ENCODE measurements at places on chromosomes 1 and 21.
A peak's percentile ranks its signal among the peaks of the same experiment; 100 is the strongest.

DNA sequence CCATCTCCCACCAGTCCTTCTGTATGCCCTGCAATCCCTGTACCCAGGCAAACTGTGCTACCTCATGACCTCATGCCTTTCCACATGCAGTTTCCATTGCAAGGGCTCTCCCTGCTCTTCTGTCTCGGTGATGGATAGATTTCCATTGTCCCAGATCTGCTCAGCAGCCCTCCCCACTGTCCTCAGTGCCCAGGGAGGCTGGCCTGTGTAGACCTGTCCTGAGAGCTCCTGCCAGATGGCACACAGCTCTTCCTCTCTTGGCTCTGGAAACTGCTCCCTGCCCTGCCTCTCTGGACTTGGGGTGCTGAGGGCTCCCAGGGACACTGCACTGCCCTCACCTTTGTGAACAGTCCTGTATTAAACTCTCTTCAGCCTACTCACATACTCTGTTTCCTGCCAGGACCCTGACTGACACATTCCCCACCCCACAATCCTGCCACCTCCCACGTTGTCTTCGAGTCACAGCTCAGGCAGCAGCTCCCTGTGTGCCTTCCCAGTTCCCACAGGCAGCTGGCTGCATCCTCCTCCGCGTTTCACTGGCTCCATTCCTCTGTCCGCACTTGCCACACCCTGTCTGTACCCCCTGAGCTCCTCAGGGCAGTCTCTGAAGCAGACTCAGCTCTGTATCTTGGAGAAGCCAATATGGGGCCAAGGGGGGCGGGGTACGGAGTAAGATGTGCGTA lies 57.0 kb downstream of the SPATA46 start:
- no peak for DNase-seq

DNA sequence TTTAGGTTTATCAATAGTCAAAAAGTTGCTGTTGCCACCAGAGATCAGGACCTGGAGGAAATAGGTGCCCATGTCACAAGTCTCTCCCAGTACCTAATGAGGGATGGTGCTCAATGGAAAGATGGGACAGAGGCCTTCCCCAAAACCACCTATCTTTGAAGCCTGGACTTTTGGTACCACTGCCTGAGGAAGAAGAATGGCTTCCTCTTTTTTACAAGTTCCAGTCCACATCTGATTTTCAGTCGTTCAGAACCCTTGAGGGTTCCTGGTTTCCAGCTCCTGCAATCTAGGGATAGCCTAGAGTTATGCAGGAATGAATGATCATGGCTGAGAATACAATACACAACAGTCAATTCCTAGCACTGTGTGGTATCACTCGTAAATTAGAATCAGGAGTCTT lies 5.7 kb downstream of the CATSPERE start:
- no peak for DNase-seq

- no peak for DNase-seq
Measured at GRCh38 chr1:229666585-229666984, 40.5 kb downstream of the URB2 start.

DNA sequence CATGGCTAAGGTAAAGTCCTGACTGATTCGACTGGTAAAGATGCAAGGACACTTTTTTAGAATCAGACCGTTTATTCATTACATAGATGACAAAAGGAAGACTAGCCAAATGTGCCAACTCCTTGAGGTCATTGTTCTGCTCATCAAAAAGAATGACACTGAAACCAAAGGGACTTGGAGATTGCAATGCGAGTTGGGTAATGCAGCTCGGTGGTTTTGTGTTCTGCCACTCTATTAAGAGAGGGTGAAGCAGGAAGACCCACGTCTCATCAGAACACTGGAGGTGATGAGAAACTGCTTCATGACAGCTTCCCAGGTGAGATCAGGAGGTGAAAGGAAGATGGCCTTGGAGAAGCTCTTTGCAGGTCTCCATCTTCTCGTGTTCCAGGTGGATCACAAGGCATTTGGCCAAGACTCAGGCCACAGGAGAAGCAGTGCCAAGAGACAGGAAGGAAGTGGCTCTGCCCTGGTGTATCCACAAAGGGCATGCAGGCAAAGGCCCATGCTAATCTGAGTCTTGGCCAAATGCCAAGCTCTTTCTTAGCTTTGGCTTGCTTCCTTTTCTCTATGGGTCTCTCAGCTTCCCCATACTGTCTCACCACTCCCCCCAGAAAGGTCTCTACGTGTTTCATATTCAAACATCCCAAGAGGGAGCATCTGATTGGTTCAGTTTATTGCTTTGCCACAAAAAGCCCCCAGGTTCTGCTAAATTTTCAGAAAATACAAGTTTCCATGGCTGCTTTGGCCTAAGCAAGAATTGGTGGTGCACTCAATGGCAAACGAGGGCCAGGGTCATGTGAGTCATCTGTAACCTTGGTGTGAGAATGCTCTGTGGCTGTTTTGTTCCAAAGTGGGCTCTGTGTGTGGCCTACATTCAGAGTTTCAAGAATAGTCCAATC lies 5.7 kb upstream of the CCT8 start:
- no peak for DNase-seq

DNA sequence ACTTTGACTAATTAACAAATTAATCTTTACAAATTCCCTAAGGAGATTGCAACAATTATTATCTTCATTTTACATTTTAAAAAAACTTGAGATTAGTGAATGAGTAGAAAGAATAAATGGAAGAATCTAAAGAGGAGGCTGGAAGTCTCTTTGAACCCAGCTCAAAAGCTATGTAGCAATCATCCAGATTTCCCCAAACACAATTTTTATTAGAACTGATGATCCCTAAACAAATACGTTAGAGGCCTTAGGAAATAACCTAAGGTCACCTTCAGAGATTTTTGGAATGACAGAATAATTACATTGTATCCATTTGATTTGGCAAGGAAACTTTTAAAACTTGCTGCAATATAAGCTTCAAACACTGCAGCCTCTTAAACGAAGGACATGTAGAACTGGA lies 242.4 kb upstream of the LYPLAL1 start:
- DNase-seq = no peak

DNA sequence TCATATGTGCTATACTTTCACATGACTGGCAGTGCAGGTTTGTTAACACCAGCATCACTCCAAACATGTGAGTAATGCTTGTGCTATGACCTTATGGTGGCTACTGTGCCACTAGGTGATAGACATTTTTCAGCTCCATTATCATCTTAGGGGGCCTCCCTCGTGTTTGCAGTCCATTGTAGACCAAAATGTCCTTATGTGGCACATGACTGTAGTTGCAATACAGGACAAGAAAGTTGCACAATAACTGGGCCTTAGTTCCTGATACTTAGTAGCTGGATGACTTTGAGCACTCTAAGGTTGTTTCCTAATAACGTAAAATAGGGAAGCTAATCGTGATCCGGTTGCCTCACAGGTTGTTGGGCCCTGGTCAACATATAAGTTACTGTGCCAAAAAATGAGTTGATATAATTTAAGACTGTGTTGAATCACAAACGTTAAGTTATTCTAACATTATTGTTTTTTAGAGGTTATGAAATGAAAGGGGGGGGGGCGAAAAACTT lies 511 bp upstream of the SNX27 start:
- peak; percentile 93 for DNase-seq

GRCh38 chr1:22525646-22526045 lies 37.6 kb upstream of the EPHA8 start:
- no peak for DNase-seq

- DNase-seq = no peak
Measured at GRCh38 chr1:66539491-66539890, 5.5 kb downstream of the SGIP1 start.

DNA sequence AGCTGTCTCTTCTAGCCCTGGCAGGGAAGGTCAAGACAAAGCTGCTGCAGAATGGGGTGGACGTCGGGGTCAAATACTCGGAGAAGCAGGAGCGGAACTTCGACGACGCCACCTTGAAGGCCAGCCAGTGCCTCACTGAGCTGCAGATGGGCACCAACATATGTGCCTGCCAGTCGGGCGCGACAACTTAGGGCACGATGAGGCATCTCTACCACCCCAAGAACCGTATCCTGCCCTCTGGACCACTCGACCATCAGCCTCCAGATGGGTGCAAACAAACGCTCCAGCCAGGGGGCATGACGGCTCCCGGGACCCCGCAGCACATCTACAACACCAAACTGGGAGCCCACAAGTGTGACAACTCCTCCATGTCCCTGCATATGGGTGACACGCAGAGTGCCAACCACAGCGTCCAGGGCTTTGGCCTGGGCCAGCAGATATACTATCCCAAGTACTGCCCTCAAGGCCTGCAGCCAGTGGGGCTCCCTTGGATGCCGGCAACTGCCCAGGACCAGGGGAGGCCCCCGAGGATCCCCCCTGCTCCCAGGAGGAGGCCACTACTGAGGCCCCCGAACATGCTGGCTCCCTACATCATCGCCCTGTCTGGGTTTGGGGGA lies 42.5 kb upstream of the POGK start:
- DNase-seq = no peak

DNA sequence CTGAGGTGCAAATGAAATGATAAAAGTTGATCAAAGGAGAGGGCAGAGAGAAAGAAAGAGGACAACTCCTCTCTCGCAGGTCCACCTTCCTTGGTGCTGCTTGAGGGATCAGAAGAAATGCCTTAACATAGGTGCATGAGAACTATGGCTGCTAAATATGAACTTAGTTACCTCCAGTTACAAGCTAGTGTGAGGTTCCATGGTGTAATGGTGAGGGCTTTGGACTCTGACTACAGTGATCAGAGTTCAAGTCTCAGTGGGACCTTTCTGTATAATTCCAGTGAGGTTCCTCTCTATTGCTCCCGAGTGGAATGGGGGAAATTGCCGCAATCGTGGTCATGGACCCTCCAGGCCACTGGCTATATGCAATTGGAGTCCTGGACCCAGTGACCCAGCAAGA lies 387.3 kb downstream of the FAM72C start:
- DNase-seq = no peak

GRCh38 chr1:32971156-32971555 lies 6.5 kb upstream of the RNF19B start:
- DNase-seq = no peak

DNA sequence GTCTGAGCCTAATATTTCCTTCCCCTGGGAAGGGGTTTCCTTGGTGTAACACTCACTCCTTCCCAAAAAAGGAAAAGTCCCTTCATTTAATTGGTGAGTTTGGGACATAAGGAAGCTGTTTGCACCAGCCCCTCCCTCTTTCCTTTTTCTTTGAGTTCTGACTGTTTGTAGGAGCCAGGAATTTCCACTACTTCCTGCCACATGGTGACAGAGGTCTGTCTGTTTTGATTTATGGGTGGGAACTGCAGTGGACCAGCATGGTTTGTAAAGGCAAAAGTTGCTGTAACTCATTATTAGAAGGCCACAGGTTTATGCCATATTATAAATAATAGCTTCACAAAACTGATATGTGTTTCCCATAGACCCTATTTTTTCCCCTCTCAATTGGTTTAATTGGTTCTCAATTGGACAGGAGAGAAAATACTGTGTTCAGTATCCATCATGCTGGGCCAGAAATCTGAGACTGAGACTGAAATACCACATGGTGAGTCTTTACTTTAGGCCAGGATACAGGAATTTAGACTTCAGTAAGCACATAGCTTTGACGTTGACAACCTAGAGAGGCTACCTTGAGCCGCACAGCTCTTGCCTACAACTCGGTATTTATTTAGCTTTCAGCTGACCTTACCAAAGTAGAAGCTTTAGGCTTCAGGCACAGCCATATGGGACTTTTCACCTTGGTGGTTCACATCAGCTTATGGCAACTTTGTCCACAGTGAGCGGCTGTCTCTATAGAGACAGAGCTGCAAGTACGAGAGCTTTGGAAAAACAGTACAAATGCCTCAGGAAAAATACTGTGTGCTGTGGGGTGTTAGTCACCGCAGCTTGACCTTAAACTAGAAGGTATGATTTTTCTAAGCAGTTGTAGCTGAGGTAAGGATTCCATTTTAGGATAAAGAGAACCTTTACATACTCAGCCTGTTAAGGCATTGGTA lies 40.0 kb upstream of the RGS7 start:
- DNase-seq = no peak

DNA sequence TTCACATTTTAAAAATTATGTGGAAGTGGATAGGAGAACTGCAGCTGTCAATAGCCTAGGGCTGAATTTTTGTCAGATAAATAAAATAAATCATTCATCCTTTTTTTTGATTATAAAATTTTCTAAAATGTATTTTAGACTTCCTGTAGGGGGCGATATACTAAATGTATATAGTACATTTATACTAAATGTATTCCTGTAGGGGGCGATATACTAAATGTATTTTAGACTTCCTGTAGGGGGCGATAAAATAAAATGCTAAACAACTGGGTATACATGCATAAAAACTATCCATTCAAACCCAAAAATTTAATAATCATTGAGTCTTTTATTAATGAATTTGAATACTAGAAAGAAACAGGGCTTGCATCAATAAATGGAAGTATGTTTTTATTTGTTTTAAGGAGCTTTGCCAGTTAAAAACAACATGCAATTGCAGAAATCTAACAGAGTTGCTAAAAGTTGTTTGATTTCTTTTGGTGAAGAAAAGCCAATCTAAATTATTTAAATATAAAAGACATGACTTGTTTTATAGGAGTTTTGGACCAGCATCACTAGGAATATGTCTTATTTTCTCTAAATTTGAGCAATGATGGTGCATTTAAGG lies 31.4 kb downstream of the CLCA1 start:
- DNase-seq = peak; percentile 32
